Stimulated activated CD8-positive, alpha-beta memory T cell treated with anti-CD3 and anti-CD28 coated beads, Interleukin-7, amount 100 ng/mL, for 1 hour (primary cell): ENCODE measurements at places on chromosomes 5 and 9.

- no peak for DNase-seq
These were observed 555.3 kb upstream of the DAB2 start for GRCh38 chr5:39980056-39980455.

- no peak for DNase-seq
These were observed 41.3 kb downstream of the ROR2 start for GRCh38 chr9:91908746-91909145.

DNA sequence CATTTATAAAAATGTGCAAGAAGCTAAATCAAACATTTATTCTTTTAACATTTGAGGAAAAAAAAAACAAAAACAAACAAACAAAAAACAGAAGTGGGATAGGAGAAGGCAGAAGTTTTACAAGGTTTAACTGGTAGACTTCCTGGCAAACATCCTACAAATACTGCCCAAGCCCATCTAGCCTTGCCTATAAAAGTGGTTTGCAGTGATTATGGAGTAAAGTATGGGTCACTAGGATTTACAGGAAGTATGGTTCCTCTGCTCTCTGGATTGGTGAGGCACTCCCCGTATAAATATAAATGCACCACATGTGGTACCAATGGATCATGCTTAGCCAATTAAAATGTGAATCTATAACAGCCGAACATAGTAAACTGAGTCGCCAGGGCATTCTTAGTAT is 291.9 kb downstream of the EDIL3 start:
- DNase-seq, result no peak

GRCh38 chr5:218457-219291 is 554 bp downstream of the SDHA start:
- DNase-seq, result no peak

DNA sequence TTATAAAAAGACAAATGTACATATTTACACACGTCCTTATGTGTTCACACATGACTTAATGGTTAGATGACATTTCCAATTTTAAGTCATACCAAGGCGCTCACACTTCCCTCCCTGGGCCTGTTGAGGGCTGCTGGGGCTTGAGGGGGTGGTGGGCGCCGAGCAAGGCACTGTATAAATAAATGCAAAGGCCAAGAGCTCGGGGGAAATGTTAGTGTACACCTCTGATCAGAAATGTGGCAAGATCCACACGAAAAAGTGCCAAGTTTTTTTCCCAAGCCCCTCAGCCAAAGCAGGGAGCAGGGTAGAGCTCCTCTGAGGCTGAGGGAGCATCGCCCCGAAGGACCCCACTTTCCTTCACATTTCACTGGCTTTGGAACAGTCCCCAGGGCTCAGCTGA is 7.5 kb downstream of the IRF1 start:
- DNase-seq, result no peak

GRCh38 chr9:36980148-36980974 is 53.7 kb downstream of the PAX5 start:
- no peak for DNase-seq

GRCh38 chr9:16386007-16386826 is 484.3 kb downstream of the BNC2 start:
- DNase-seq, result no peak

- no peak for DNase-seq
These were observed 463.8 kb downstream of the TLE1 start for GRCh38 chr9:81225596-81225995.

- no peak for DNase-seq
These were observed 156.4 kb upstream of the MAP3K1 start for GRCh38 chr5:56658972-56659371.

DNA sequence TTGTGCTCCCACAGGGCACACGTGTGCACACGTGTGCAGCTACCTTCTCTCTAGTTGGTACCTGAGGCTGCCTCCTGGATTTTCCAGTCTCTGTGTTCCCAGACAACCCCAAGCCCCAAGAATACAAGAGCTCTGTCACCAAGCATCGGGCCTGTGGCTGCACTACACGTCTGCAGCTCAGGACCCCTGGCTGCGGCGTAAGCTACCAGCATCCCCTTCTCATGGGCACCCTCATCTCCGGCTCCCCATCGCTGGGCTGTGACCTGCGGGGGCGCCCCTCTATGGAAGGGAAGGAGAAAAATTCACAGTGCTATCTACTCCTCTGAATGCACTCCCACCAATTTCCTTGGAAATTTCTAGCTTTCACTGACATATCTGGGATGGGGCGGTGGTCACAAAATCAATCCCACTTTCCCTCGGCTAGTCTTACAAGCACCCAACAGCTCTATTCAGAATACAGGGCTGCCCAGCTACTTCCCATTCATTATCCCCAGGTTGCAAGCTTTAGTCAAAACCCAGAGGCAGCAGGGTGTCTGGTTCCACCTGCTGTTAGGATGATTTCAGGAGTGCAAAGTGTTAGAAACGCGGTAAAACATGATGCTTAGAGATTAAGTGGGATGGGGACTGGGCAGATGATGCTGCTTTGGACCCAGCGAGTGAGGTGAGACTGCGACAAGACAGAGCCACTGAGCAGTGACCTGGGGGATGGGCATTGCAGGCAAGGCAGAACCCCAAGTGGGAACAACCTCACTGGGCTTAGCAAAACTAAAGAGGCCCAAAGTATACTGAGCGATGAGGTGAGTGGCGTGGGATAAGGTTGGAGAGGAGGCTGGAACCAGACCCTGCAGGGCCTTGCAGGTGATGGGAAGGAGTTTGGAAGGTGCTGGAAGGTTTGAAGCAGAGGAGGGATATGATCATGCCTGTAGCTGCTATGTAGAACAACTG is 121.7 kb downstream of the KCNIP1 start:
- no peak for DNase-seq

GRCh38 chr5:25694801-25695200 is 1050.0 kb upstream of the CDH10 start:
- no peak for DNase-seq

DNA sequence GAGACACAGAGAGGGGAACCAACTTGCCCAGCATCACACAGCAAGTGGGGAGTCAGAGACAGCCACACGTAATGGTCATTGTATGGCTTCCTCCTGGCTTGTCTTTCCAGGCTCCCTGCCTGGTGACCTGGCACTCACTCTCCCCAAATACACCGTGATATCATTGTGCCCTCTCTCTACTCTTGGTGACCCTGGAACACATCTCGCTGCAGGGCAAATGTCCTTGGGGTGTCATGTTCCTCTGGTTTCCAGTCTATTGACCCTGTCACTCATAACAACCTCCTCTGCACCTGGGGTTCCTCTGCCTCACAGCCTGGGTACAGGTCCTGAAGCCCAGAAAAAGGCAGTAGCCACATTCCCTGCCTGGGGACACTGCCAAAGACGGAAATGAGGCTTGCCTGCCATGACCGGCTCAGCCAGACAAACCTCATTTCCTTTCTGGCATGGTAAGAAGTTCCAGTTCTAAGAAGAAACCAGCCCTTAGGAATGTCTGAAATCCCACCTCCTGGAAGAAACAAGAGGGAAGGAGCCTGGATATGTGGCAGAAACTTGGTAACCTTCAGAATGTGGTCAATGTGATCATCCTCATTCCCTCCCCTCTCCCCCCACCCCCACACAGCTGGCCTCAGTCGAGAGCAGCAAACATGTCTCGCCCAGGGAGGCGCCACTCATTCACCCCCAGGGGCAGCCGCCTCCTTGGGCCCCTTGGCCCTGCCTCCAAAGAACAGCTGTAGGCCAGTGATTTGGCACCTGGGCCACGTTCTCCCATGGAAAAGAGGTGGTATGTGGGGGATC is 30.6 kb upstream of the SMU1 start:
- no peak for DNase-seq

- no peak for DNase-seq
These were observed 12.8 kb upstream of the KCNV2 start for GRCh38 chr9:2704504-2704903.

- DNase-seq, result no peak
These were observed 50.8 kb downstream of the CRB2 start for GRCh38 chr9:123406691-123407216.

GRCh38 chr9:98700801-98701200 is 7.9 kb downstream of the GABBR2 start:
- no peak for DNase-seq

DNA sequence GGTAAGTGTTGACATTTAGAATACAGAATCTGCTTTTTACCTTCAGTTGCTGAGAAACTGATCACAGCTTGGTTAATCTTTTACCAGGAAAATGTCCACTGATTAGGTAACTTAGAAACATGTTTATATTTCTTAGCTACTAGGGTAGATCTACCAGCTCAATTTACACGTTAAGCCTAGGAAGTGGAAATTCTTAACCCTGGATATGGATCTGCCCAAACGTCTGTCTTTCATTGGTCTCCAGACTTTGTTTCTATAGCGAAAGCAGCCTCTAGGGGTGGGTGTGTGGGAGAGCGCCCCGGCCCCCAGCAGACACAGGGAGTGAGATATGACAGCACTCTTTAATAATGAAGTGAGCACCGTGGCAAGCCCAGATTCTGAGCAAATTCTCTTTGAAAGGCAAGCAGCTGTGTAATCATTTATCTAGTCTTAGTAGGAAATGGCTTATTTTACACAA is 141.6 kb upstream of the ZNF608 start:
- DNase-seq, result no peak

GRCh38 chr5:130773813-130774212 is 391.2 kb downstream of the HINT1 start:
- DNase-seq, result no peak

DNA sequence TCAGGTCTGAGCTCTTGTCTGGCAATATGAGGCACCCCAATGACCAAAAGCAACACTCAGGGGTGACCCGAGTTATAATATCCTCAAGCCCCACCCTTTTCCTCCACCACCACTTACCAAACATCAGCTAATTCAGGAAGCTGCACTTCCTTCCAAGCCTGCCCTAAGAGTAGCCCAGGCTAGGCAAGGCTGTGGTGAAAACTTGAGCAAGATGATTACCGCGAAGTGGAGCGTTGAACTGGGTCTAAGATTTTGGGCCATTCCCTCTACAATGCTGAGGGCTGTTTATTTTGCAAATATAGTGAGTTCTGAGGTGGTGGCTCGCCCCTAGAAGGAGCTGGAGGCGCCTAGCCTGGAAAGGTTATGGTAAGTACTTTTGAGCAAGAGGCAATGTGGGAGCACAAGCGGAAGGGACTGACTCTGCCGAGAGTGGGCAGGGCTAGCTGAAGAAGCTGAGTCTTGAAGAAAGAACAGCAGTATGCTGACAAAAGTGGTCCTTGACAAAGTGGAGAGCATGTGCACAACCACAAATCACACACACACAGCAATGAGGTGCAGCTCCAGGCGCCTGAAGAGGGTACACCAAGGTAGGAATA is at the start of gene HK3:
Gene HK3, minus strand, starts transcription at position 51 of the 596 bp plus-strand sequence. CDS start 3,187 bp downstream, outside the sequence.
- DNase-seq, result no peak
